Hematopoietic multipotent progenitor cell (in vitro differentiated cells): ENCODE measurements at places on chromosomes 4 and X.

GRCh38 chrX:46262304-46262703, 282.9 kb downstream of the ZNF674 start:
- DNase-seq = no peak

DNA sequence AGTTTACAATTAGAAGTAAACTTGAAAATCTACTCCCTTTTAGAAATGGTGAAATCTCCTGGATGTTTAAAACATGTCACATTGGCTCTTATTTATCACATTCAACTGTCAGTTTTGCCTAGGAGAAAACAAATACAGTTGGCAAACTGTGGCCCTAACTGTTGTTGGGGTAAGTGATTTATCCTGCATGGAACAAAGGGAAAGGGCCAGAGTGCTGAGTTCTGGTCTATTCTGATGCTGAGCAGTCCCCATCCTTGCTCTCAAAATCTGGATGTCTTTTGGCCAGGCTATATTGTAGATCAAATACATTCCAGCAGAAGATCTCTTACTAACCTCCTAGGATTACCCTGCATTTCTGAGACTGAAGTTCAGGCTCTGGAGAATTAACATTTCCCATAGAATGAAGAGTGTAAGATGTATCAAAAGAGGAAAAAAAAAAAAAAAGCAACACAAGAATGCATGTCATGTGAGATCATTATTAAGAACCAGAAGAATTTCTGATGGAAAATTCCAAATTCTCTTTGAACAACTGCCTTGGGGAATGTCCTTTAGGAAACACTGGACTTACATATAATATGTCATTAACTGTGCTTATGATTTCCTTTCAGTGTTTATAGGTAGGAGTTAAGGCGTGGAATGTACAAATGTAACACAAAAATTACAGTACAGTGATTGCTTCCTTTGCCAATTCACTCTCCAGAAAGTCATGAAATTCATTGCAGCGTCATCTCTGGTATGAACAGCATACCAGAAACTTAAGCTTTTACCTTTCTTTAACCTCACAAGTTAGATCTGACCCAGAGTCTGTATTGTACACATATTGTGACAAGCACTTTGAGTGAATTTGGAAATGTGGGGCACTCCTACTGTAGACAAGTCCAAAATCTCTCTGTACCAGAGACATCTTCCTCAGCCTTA, 1012.5 kb upstream of the LCORL start:
- no peak for DNase-seq

DNA sequence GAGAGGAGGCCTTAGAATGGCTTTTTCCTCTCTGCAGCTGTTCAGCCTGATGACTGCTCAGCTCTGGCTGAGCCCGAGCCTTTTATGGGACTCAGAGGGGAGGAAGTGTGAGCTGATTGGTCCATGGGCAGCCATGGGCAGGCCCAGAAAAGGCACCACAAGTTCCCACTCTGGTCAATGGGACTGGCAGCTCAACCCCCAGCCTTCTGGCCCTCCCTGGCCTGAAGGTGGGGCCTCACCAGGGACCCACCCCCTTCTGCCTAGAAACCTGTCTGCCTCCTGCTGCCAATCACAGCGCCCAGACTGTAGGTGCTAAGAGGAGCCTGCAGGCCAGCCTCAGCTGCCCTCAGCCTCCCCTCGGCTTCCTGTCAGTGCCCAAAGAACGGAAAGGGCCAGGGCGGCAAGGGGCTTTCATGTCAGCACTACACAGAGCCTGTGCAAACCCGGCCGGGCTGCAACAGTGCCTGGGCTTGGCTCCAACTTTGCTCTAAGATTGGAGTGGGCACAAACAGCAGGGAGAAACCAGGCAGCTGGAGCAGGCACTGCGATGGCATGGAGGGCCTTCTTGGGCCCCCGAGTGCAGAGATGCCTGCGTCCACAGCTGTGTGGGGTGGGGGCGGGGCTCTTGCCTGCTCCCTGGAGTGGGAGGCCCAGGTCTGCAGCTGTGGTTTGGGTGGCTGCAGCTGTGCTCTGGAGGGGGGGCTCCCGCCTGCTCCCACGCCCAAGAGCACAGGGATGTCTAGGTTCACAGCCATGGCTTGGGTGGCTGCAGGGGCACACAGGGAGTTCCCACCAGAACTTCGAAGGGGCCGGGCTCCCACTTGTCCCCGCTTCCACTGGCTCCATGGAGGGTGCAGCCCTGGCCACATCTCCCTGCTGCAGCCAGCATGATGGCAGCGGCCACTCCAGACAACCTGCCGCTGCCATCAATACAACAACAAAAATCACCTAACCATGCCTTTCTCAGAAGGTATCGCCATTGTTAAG, 92.6 kb downstream of the NXF2 start:
- no peak for DNase-seq

GRCh38 chr4:47462799-47463234, 685 bp downstream of the COMMD8 start:
- no peak for DNase-seq

DNA sequence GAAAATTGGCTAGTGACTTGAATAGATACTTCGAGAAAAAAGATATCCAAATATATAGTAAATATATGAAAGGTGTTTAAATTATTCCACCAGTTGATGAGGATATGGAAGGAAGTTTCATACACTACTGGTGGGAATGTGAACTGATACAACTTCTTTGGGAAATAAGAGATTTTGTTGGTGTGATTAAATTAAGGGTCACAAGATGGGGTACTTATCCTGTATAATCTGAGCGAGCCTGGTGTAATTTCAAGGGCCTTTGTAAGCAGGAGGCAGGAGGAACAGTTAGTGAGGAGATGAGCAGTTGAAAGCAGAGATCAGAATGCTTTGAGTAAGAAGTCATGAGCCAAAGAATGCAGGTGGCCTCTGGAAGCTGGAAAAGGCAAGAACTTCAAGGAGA, 192.2 kb downstream of the KCTD8 start:
- no peak for DNase-seq

GRCh38 chrX:65407157-65407626, 127.4 kb downstream of the LAS1L start:
- DNase-seq = no peak

DNA sequence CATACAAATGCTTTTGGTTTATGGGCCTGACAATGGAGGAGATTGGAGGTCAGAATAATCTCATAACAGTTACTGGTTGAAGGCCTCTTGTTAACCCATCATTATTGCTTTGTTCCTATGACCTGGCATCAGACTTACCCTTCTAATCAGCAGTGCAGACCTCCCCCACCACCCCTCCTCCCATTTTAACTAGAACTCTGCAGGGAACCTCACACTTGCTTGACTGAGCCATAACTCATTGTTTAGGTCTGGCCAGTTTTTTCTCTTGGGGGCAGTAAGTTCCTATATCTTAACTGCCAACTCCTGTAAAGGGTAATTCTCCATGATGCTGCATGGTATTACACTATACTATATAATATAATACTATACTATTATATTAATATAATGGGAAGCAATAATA, 609.3 kb downstream of the IL1RAPL1 start:
- no peak for DNase-seq

DNA sequence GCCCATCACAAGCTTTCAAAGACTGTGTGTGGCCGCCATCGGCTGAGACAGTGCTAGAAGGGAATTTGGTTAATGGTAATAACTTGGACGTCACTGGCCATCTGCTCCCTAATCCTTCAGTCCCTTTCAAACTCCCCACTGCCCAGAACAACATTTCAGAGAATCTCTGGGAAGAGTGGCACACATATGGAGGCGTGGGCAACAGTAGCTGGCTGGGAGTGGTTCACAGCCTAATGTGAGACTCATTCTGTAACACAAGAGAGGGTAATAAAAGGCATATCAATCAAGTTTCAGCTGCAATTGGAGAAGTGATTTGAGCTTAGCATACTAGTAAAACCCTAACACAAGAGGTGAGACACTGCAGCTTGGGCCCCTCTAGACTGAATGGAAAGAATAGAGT, 15.4 kb downstream of the SMIM10 start:
- DNase-seq = no peak

- no peak for DNase-seq
Observed at GRCh38 chr4:119659576-119659975, 31.0 kb upstream of the PDE5A start.

DNA sequence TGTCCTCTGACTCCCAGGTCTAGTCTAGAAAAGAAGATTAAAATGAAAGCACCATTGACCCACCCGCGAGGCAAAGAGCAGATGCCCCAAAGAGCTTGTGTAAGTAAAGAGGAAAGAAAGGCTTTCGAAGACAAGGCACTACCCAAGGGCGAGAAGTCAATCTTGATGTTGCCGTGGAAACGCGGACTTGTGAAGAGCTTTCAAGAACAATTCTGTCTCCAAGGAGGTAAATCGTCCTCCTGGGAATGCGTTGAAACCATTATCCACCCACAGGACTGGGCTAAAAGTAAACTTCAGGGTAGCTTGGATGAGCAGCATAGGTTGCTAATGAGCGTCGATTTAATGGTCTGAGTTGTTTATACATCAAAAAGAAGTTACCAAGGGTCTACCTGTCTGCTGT, 189.3 kb downstream of the DHRSX start:
- DNase-seq = no peak

DNA sequence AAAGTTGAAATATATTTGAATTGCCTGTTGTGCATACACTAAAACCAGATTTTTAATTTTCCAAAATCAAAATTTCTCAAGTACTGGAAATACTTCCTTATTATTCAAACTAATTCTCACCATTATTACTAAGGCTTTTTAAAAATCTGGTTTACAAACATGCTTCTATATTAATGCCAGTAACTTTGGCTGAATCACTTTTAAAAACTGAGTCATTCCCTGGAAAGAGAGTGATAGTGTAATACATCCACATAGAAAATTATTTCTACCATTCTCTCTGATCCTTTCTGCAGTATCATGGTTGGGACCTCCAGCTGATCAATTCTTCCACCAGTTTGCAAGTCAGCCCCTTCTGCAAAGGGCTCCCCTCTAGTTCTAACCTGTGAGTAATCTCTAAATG, 165.3 kb upstream of the FAM241A start:
- no peak for DNase-seq

- no peak for DNase-seq
Observed at GRCh38 chr4:73944061-73944875, 37.6 kb downstream of the PF4 start.

- DNase-seq = no peak
Observed at GRCh38 chrX:144732588-144732987, 514.7 kb upstream of the SPANXN1 start.

- no peak for DNase-seq
Observed at GRCh38 chrX:115233497-115234455, at the start of gene LRCH2. Gene LRCH2 (minus strand): TSS chrX:115234096. CDS start chrX:115234041, 55 bp downstream.

- no peak for DNase-seq
Observed at GRCh38 chrX:44882635-44883034, 9.6 kb downstream of the KDM6A start.

GRCh38 chr4:114857831-114858230, 255.6 kb downstream of the NDST4 start:
- DNase-seq = no peak

GRCh38 chr4:54961357-54961975, 163.9 kb downstream of the KDR start:
- DNase-seq = no peak

DNA sequence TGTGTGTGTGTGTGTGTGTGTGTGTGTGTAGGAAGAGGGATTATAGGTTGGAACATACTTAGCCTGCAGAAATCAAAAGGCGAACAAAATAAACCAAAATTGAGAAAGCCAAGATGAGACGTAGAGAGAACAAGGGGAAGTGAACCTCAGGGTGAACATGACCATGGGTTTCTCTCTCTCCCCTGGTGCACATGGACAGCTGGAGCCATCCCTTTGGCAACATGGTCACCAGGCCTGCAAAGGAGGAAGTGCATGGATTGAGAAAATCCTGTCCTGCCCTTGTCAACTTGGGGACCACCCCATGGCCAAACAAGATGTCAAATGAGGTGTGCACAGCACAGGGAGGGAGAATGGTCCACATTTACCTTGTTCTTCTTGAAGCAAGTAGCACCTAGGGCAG, 23.1 kb downstream of the LGI2 start:
- DNase-seq = no peak

- DNase-seq = no peak
Observed at GRCh38 chrX:150558424-150558823, 10.0 kb upstream of the MTM1 start.

- DNase-seq = no peak
Observed at GRCh38 chr4:176188654-176189053, 6.7 kb downstream of the SPATA4 start.

DNA sequence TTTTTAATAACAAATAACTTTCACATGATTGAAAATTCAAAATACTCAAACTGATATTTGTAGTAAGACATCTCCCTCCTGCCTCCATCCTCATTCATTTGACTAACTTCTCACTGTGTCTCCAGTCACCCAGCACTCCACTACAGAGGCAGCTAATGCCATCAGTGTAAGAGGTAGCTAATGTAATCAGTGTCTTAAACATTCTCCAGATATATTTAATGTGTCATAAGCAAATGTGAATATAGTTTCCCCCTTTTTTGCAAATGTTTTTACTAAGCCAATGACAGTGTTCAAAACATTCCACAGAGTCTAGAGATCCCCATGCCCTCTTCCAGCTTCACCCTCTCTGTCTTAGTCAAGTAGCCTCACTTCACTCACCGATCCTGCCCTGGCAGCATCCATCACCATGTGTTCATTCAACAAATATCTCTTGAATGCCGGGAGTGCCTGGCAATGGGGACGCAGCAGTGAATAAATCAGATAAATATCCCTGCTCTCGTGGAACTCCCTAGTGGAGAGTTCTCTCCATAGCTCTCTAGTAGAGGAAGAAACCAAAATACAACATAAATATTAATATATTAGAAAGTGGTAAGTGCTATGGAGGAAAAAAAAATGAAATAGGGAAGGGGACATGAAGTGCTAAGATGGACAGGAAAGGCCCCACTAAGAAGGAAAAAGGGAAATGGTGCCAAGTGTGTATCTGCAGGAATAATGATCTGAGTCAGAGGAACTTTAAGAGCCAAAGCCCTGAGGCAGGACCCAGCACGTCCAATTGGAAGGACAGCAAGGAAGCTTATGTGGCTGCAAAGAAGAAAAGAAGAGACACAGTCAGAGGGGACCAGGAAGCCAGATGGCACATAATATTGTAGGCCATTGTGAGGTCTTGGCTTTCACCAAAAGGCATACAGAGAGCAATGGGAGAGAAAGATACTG, 18.7 kb downstream of the SCFD2 start:
- no peak for DNase-seq

DNA sequence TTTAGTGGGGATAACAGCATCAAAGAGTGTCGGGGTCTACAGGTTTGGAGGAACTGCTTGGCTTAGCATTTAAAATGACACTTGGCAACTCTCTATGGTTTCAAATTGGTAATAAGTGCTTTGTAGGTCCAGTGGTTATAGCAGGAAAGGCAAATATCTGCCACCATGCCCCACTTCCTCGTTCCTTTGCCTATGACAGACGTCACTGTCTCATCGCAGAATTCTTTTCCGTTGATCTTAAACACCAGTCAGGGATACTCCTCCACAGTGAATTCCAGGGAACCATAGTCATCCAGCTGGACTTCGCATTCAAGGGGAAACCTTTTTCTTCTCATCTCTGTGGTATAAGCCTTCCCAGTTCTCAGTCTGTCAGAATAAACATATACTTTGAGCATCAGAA, 319.1 kb downstream of the GPAT3 start:
- DNase-seq = no peak

DNA sequence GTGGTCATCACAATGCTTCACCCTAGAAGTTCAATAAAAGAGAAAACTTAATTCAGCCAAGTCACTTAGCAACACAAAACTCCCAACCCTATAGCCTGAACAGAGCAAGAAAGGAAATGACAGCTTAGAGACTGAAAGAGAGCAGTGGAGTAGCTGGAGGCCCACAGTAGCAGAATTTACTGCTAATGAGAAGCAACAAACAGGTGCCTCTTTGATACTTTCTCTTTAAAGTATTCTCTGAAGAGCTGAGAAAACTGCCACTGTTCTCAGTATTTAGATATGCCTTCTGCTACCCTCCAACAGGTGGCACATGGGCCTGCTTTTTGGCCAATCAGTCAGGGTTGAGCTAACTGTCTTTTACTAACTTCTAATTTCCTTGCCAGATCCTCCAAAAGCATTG, 240.0 kb downstream of the GPC3 start:
- DNase-seq = no peak
